ENCODE measurements at places on chromosomes 1 and 21.

GRCh38 chr1:10324627-10325026, 74.2 kb upstream of the PGD start:
- DNase-seq: no peak

DNA sequence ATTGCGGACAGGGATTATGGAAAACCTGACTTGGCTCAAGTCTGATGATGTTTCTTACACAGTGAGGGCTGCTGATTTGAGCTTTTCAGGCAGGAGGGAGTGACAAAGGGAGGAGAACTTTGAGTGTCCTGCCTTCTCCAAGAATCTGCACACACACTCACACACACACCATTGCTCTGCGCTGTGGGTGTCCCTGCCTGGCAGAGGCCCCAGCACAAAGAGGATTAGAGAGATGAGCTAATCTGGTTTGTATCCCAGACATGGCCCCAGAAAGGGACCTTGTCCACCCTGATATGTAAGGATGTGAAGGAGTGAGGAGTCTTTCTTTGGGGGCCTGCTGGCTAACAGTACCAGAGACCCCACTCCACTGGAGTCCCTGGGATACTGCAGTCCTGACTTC, 5.9 kb upstream of the WNT2B start:
- DNase-seq: no peak

DNA sequence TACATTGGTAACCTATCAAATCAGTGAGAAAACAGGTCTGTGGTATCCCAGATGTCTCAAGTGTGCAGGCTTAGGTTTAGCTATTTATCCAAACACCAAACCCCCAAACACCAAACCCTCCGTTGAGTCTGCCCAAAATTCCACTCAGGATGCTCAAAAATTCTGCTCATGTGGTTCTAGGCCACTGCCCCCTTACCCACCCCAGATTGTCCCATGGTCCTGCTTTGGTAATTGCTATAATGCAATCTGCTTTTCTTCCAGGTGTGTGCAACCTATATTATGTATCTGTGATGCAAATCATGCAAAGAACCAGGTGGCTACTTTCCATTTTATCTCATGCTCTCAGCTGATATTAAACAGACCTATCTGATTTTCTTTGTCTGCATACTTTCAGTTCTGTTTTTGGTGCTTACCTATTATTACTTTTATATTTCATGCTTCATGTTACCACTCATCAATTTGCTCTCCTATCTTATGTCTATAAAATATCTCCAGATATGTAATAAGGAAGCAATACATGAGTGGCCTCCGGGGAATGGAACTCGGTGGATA, 123.7 kb downstream of the TOMM20 start:
- no peak for DNase-seq

GRCh38 chr21:46048926-46049889, 48.7 kb upstream of the COL6A2 start:
- no peak for DNase-seq

DNA sequence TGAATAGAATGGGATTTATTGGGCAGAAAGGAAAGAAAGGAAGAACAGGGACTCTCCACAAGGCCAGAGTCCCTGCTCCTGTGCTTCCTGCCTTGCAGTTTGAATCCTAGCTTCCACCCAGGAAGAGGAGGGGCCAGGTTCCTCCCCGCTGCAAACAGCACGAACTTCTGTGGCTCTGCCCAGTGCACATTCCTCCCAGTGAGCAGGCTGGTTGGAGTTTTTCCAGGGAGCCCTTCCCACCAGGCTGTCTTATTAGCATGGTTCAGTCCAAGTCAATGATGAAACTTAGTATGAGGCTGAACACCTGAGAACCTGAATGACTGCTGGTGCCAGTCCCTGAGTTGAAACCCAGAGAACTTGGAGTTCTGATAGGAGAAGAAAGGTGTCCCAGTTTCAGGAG, 247.2 kb downstream of the DUSP10 start:
- no peak for DNase-seq

- no peak for DNase-seq
Measured at GRCh38 chr21:33371366-33371765, 31.8 kb upstream of the IFNGR2 start.

DNA sequence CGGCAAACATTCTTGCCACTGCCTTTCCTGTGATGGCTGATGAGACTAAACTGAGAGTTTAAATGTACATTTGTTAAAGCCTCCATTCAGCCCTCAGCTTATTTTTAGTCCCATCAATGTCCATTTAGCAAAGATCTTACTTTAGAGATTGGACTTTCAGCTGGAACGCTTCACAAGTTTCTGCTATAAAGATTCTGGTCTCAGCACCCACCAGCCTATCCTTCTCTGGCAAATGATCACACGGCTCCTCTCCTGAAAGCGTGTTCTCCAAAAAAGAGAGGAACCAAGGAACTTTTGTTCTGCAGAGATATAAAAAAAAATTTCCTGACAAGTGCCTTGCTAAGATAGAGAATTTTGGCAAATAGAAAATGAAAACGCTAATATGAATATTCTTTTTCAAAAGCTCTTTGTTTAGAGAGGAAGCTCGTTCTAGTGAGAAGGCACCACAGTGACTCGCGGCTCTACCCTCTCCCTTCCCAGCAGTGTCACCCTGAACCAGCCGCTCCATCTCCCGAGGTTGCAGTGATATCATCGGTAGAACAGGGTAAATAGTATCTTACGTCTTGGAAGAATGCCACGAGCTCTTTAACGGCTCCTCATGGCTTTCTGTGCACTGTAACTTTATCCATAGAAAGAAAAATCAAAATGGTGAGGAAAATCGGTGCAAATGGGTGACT, 200.2 kb downstream of the APP start:
- no peak for DNase-seq

GRCh38 chr1:67062412-67062811, 8.5 kb upstream of the SLC35D1 start:
- no peak for DNase-seq

- DNase-seq: peak; percentile 6
Measured at GRCh38 chr1:110003747-110004428, 19.3 kb downstream of the AHCYL1 start.

- no peak for DNase-seq
Measured at GRCh38 chr21:33047231-33047630, 21.5 kb downstream of the OLIG2 start.

DNA sequence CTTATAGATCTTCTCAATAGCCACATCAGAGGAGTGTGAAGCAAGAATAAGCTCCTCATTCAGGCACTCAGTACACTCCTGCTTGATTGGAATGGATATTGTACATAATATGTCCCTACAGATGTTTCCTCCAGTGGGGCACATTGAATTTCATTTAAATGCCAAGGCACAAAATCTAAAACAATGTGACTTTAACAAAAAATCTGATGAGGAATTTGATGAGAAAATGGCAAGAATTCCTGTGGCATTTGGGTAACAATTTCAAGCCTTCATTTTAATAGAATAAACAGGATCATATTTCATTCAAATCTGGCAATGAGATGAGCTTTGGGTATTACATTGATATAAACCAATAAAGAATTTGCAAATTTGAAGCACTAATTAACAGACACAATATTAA, 307.7 kb upstream of the PKN2 start:
- no peak for DNase-seq

GRCh38 chr1:154629061-154629674, 21.2 kb upstream of the ADAR start:
- no peak for DNase-seq

All from stimulated activated CD4-positive, alpha-beta T cell treated with anti-CD3 and anti-CD28 coated beads, TNF-alpha, amount 100 ng/mL, for 4 hours (primary cell).